ENCODE measurements at places on chromosomes 4 and X.

DNA sequence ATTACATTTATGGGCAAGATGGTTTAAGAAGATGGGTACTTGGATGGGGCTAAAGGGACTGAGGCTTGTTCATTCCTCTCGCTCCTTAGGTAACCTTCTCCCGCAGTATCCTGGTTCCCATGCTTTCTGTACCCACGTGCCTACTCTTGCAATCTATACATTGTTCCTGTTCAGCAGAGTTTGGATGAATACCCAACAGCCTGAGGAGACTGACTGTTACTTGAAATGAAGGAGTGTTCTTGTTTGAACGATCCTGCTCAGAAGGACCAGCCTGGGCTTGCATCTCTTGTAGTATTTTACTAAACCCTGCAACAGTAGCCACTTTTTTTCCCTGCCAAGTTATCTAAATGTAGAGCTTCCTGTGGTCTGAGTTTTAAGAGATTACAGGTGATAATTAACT, 33.7 kb upstream of the ADH6 start:
- DNase-seq: no peak
- no peak overlapping the region for H3K27ac ChIP-seq
- H3K4me1 ChIP-seq: peaks cover 15% of the 10 kb centered on the region
- H3K36me3 ChIP-seq: no peaks in the 10 kb centered on the region
- no peaks in the 10 kb centered on the region for H3K27me3 ChIP-seq

DNA sequence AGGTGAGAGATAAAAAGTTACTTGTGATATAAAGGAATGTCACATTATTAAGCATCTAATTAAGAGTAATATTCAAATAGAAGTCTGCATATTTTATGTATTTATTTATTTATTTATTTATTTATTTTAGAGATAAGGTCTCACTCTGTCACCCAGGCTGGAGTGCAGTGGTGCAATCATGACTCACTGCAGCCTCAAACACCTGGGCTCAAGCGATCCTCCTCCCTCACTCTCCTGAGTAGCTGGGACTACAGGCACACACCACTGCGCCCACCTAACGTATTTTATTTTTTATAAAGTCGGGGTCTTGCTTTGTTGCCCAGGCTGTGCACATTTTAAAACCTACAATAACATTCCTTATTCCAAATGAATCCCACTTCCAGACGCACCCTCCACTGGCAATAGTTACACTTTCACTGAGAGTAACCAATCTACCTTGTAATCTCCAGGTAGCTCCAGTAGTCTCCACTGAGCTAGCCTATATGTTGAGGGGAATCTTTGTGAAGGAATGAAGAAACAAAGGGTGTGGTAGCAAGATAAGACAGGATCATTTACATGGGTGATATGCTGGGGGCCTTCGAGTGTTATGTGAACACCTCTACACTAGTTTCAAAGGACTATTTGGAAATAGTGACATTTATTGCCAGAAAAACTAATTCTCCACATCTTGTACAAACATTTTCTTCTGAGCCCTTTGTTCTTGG, 11.9 kb downstream of the SH3D19 start:
- H3K27ac ChIP-seq: no peak overlapping the region
- H3K36me3 ChIP-seq: no peaks in the 10 kb centered on the region
- H3K4me1 ChIP-seq: peaks cover 7% of the 10 kb centered on the region
- DNase-seq: no peak
- H3K27me3 ChIP-seq: no peaks in the 10 kb centered on the region

- no peaks in the 10 kb centered on the region for H3K36me3 ChIP-seq
- DNase-seq: no peak
- no peaks in the 10 kb centered on the region for H3K27me3 ChIP-seq
- H3K4me3 ChIP-seq: no peak overlapping the region
These were observed 339.0 kb upstream of the BOD1L1 start for GRCh38 chr4:13966231-13967195.

GRCh38 chr4:184769141-184769765, 35.4 kb upstream of the CENPU start:
- no peaks in the 10 kb centered on the region for H3K27me3 ChIP-seq
- H3K36me3 ChIP-seq: peaks cover 24% of the 10 kb centered on the region
- no peaks in the 10 kb centered on the region for H3K4me1 ChIP-seq
- no peak for DNase-seq
- H3K4me3 ChIP-seq: no peak overlapping the region

DNA sequence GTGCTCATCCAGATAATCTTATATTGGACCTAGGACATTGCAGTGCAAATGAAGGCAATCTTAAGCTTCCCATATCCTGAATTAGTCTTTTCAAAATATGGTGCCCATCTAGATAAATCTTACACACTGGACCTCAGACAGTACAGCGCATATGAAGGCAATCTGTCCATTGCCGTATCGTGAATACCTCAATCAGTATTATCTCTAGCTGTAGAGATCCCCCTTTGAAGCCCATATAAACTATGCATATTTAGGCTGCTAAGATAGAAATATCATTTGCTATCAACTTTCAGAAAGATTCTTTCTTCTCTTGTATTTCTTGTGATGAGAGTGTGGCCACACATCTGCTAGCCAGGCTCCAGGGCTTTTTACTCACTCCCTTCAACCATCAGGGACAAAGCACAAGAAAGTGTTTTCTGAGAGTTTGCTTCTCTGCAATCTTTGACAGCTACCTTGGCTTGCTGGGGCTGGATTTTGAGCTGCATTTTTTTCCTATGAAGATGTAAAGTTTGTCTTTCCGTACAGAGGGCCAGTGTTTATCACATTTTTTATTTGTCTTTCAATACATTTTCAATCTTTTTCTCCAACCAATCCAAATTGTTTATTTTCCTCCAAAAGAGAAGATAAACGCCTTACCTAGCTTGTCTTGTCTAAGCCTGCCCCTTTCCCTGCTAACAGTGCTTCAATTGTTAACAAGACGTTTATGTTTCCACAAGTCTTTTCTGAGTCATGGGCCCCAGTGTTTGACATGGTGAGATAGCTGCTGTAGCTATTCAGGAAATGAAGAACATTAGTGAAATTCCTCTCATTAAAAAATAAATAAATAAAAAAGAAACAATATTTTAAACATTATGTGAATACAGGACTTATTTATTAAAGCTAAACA, 57.6 kb upstream of the FAT1 start:
- H3K36me3 ChIP-seq: no peaks in the 10 kb centered on the region
- peaks cover 10% of the 10 kb centered on the region for H3K4me1 ChIP-seq
- DNase-seq: no peak
- no peak overlapping the region for H3K4me3 ChIP-seq
- H3K27ac ChIP-seq: peak overlapping the region; percentile 52

DNA sequence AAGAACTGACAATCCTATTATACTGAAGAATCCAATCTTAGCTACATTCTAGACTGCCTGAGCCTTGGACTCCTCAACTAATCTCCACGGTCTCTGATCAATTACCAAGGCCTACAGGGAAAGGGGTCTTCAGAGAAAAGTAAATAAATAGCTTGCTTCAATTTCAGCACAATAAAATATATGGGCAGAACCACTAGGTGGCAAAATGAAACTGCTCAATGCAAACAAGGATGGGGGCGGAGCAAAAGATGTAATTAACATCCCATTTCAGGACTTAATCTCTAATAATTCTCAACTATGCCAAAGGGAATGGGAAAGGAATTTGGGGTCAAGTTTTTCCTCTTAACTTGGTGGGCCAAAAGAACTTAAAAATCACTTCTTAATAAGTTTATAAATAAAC, 78.4 kb upstream of the MAP3K15 start:
- no peaks in the 10 kb centered on the region for H3K27me3 ChIP-seq
- no peak for DNase-seq
- no peak overlapping the region for H3K4me3 ChIP-seq
- H3K4me1 ChIP-seq: peaks cover 9% of the 10 kb centered on the region

DNA sequence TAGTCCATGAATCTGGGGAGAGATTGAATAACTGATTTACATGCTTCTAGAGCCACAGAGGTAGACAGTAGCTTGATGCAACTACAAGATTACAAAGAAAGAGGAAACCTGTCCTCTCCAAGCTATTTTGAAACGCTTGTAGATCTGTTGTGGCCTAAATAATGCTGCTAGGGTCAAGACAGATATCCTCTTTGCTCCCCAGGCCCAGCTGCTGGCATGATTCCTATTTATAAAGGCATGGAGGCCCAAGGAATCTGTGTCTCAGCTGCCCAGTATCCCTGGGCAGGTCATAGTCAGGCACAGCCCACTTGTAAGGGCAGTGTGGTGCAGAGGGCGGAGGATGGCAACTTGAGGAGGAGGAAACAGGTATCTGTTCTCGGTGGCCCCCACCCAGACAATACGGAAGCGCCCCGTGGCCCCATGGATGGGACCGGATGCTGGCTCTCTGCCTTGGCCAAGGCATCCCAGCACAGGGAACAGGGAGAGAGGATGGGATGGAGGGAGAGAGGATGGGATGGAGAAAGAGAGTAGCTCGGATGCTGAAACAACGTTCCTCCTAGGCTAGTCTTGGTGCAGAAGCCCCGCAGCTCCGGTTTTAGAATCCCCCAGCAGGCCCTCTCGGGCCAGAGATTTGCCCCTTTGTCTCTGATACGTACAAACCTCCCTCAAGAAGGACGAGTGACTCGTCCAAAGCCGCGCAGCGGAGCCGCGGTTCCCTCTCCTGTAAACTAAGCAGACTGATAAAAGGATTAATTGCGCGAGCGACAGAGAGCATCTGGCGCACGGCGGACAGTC, 767 bp upstream of the SMIM20 start:
- H3K27me3 ChIP-seq: peaks cover 21% of the 10 kb centered on the region
- H3K27ac ChIP-seq: peak overlapping the region; percentile 84
- H3K36me3 ChIP-seq: no peaks in the 10 kb centered on the region
- peak; percentile 38 for DNase-seq
- peak overlapping the region; percentile 91 for H3K4me3 ChIP-seq

DNA sequence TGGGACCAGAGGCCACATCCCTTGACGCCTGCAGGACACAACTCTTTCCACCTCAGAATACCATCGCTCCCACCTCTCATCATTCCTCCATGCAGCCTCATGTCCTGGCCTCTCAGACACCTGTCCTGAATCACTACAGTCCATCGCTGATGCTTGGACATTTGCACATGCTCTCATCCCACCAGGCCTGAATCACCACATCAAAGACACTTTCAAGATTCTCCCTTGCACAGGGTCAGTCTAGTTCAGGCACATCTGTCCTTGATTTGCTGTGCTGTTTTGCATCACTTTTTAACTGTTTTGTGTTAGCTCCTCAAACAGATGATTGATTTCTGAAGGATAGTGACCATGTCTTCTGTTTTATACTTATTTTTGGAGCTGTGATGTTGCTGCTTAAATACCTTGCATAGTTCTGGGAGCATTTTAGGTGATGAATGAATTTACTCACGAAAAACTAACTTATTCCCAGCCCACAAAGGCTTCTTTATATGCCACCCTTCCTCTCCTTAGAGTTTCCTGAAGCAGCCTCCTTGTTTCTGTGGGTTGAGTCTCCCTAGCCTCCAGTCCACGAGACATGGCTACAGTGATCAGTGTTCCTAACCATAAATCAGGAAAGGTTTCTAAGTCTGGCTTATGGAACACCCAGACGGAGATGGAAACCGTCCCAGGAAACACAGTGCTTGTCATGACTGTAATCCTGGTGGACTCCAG, 2.6 kb downstream of the FAM114A1 start:
- H3K4me1 ChIP-seq: peaks cover 28% of the 10 kb centered on the region
- H3K4me3 ChIP-seq: peak overlapping the region; percentile 47
- no peaks in the 10 kb centered on the region for H3K27me3 ChIP-seq
- peaks cover 26% of the 10 kb centered on the region for H3K36me3 ChIP-seq
- no peak for DNase-seq
- H3K27ac ChIP-seq: peak overlapping the region; percentile 28

GRCh38 chrX:69130439-69130838, 34.8 kb downstream of the PJA1 start:
- peak overlapping the region; percentile 51 for H3K27ac ChIP-seq
- DNase-seq: no peak
- no peak overlapping the region for H3K4me3 ChIP-seq
- H3K27me3 ChIP-seq: no peaks in the 10 kb centered on the region

GRCh38 chr4:34643476-34643875, 1600.8 kb downstream of the ARAP2 start:
- DNase-seq: no peak
- H3K27ac ChIP-seq: no peak overlapping the region
- H3K4me3 ChIP-seq: no peak overlapping the region

- H3K4me1 ChIP-seq: peaks cover 4% of the 10 kb centered on the region
- peak overlapping the region; percentile 90 for H3K4me3 ChIP-seq
- peaks cover under 1% of the 10 kb centered on the region for H3K36me3 ChIP-seq
- no peak for DNase-seq
These were observed 752 bp downstream of the MBTPS2 start for GRCh38 chrX:21840193-21840545.

DNA sequence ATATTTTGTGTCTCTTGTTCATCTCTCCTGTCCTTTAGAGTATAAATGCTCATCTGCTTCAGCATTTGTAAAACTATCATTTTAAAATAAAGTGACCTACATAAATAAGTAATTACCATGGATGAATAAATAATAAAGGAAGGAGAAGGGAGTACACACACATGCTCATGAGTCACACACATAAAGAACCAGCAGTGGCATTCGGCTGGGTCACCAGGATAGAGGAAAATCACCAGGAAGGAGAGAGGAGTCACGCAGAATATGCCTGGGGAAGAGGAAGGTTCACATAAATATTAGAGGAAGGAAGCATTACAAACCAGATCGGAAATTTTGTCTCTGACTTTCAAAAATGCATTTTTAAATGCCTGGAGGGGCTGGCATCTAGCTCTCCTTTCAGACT, 38.5 kb upstream of the MED14 start:
- no peaks in the 10 kb centered on the region for H3K36me3 ChIP-seq
- DNase-seq: no peak
- peaks cover 4% of the 10 kb centered on the region for H3K4me1 ChIP-seq
- no peaks in the 10 kb centered on the region for H3K27me3 ChIP-seq

DNA sequence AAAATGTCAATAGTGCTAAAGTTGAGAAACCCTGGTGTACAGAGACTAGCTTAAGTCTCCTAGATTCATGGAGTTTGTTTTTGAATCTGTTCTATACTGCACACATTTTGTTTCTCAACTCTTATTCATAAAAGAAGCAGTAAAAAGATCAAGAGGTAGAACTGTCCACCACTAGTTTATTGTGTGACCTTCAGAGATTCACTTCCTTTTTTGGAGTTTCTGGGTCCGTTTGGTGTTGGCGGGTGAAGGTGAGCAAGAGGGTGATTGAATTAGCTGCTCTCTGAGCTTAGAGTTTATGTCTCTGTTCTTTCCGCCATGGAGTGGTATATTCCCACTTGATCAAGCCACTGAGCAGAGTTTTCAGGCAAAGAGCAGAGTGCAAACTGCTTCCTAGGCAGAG, 21.4 kb upstream of the PLAC1 start:
- H3K4me1 ChIP-seq: peaks cover 3% of the 10 kb centered on the region
- no peaks in the 10 kb centered on the region for H3K36me3 ChIP-seq
- DNase-seq: no peak
- no peaks in the 10 kb centered on the region for H3K27me3 ChIP-seq
- H3K4me3 ChIP-seq: no peak overlapping the region
- H3K27ac ChIP-seq: no peak overlapping the region

DNA sequence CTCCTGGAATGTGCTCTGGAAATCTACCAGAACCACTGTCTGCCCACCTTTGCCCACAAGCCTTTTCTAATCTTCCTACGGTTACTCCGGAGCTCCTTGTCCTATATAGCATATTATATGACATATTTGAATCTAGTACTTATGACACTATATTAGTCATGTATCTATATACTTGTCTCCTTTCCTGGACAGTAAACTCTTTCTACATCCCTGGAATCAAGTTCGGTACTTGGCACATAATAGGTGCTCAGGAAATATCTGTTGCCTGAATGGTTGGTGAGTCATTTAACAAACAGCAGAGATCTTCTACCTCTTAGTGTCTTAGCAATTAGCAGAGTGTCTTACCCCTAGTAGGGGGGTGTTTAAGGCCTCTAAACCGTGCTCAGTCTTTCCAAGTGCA, 123.6 kb downstream of the RELL1 start:
- H3K4me3 ChIP-seq: no peak overlapping the region
- H3K27me3 ChIP-seq: no peaks in the 10 kb centered on the region
- H3K27ac ChIP-seq: no peak overlapping the region
- no peak for DNase-seq
- H3K4me1 ChIP-seq: peaks cover 12% of the 10 kb centered on the region

Measured in mesothelial cell of epicardium (in vitro differentiated cells).